ENCODE measurements at places on chromosomes 11 and 22.

DNA sequence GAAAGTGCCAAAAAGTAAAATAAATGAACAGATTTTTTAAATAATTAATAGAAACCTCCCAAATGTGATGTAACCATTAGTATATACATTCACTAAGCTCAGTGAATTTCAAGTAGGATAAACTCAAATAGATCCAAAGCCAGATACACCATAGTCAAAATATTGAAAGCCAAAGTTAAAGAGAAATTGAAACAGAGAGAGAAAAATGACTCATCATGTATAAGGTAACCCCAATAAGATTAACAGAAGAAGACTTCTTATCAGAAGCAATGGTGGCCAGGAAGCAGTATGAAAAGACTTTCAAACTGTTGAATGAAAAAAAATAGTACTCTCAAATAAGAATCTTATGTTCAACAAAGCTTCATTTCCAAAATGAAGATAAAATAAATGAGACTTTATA lies 70.5 kb downstream of the LUZP2 start:
- DNase-seq = no peak

GRCh38 chr11:65498042-65498726 lies 661 bp upstream of the MALAT1 start:
- DNase-seq = peak; percentile 51

DNA sequence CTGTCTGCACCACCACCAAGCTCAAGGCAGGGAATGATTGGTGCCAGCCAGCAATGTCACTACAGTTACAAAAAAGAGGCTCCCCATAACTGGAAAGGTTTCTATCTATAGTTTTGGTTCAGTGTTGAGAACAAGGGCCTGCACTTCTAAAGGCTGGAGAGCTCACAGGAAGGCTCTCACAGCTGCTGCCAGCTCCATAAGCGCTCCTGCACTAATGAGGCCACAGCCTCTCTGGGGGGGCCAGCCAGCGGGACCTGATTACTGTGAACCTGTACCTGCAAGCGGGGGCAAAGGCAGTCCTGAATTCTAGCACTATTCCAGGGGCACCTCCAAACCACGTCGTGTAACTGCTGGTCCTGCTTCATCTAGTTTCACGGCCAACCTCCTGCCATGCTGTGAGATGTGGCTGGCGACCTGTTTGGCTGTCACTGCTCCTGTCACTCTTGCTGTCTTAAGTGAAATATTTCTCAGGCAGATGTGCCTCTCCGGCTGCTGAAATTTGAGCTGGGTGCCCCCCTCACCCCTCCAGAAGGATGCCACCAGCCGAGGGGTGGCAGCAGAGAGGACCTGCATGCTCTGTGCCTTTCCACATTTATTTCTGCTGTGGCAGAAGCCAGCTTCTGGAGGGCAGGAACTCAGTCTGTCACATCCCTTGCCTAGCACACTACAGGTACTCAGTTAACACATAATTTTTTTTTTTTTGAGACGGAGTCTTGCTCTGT lies 53.3 kb upstream of the ARFGAP3 start:
- DNase-seq = no peak

GRCh38 chr22:41812805-41813545 lies 12.5 kb downstream of the CCDC134 start:
- DNase-seq = no peak

- no peak for DNase-seq
These were observed 4.6 kb downstream of the GNB1L start for GRCh38 chr22:19849835-19850762.

- no peak for DNase-seq
These were observed 129.5 kb downstream of the MAML2 start for GRCh38 chr11:96213500-96213899.

- DNase-seq = no peak
These were observed 802.5 kb downstream of the DLG2 start for GRCh38 chr11:84824624-84825023.

DNA sequence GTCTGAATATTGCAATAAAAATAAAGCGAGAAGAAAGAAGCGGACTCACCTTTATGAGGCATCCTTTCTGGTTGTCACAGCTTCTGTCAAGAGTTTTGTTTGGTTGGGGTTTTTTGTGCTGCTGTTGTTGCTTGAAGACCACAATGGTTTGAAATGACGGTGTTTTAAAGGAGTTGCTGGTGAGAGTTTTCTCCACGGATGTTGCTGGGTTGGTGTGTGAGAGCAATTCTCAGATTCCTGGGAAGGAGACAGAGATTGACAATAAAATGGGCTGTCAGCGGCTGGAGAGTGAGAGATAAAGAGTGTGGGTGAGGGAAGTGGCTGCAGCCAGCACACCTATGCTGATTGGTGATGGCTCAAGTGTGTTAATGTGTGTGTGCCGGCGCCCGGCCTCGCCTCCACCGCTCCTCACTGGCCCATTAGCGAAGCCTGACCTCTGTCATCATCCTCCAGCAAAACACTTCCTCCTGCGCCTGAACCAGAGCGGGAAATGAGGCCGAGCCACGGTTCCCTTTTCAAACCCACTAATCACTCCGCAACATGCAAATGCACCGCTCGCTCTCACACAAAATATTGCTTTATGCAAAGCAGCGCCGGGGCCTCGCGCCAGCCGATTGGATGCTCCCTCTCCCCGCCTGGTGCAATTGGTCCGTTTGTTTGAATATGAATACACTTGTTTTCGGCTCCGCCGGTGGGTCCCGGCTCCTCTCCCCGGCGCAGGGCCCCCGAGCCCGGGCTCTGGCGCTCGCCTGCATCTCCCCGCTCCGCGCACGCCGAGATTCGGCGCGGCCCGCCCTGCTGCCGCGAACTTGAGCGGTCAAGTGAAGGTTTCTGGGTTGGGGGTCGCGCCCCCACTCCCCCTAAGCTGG lies at the start of gene PAX6:
Gene PAX6, minus strand, starts transcription at position 544 of the 869 bp plus-strand sequence. CDS start 4,911 bp downstream, outside the sequence.
- DNase-seq = no peak
